ENCODE measurements at places on chromosomes 12 and 14.

GRCh38 chr12:6867413-6868210, at the start of gene TPI1:
Gene TPI1, plus strand, starts transcription at chr12:6867531. Its CDS starts 36 bp downstream, at chr12:6867567.
- peak; percentile 44 for DNase-seq

DNA sequence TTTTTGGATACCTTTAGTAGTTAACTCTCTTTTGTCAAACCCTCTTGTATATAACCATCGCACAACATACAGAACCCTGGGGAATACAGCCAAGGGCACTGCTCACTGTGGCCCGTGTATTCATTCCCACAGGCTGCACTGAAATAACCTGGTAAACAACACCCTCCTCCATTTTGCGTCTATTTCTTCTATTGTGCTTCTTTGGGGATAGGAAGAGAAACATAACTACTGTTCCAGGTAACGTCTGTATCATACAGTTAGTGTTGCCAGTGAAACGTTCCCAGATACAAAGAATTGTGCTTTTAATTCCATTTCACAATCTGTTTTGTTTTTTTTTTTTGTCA, 9.6 kb downstream of the C12orf76 start:
- DNase-seq, result no peak

GRCh38 chr12:62128175-62128975, 131.8 kb upstream of the USP15 start:
- no peak for DNase-seq

DNA sequence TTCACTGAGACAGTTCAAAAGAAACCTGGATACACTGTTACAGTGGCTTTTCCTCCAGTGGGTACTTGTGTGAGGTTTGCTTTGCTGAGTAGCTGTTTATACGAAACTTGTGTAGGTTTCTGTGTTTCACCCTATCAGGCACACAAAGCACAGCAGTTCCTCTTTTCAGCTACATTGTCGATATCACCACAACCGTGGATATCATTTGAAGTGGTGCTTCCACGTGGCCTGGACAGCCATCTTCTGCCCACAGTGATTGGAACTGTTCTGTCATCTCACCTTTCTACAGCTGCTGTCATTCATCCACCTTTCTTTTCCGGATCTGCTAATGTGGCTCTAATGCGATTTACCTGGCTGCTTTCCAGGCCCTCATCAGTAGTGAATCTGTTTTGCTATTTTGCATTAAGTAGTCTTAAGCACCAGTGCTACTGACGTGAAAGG, 368.8 kb downstream of the SYT1 start:
- DNase-seq, result no peak

- no peak for DNase-seq
These were observed 83.2 kb downstream of the PITPNM2 start for GRCh38 chr12:123067654-123068053.

GRCh38 chr14:21352587-21352986, 31.2 kb downstream of the SUPT16H start:
- DNase-seq, result no peak

DNA sequence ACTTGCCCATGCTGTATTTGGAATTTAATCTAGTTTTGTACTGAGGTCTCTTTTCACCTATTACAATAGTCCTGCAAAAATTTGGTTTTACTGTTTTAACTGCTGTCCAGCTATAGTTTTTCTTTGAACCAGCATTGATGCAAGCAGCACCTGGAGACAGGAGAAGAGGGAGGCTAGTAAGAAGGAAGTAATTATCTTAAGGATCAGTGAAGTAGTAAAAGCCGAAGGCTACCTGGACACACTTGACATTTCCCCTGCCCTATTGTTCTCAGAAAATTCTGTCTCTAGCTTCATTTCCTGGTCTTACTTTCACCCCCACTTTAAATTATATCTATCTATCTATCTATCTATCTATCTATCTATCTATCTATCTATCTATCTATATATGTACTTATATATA, 43.5 kb upstream of the LRIG3 start:
- no peak for DNase-seq

GRCh38 chr12:79531518-79531917, 159.2 kb downstream of the PAWR start:
- no peak for DNase-seq

GRCh38 chr12:662566-663292, 516 bp downstream of the NINJ2 start:
- no peak for DNase-seq

DNA sequence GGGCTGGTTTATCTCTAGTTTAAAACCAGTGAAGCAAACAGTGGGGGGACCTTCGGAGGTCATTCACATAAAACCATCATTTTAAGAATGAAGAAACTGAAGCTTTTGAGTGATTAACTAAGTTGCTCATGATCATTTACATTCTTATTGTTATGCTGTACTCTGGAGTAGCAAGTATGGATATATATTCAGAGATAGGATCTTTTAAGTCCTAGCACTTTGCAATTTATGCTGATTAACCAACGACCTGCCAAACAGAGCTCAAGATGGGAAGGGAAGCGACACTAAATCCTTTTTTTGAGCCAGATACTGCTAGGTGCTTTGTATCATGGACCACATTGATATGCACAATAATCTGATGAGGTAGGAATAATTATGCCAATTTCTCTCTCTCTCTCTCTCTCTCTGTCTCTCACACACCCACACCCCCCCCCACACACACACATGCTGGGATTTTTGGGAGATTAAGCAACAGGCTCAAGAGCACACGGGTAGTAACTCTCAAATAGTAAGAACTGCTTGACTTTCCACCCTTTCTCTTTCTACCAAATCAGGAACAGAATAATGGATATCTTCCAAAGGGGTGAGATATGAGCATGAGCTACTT, 303.4 kb downstream of the APAF1 start:
- no peak for DNase-seq

DNA sequence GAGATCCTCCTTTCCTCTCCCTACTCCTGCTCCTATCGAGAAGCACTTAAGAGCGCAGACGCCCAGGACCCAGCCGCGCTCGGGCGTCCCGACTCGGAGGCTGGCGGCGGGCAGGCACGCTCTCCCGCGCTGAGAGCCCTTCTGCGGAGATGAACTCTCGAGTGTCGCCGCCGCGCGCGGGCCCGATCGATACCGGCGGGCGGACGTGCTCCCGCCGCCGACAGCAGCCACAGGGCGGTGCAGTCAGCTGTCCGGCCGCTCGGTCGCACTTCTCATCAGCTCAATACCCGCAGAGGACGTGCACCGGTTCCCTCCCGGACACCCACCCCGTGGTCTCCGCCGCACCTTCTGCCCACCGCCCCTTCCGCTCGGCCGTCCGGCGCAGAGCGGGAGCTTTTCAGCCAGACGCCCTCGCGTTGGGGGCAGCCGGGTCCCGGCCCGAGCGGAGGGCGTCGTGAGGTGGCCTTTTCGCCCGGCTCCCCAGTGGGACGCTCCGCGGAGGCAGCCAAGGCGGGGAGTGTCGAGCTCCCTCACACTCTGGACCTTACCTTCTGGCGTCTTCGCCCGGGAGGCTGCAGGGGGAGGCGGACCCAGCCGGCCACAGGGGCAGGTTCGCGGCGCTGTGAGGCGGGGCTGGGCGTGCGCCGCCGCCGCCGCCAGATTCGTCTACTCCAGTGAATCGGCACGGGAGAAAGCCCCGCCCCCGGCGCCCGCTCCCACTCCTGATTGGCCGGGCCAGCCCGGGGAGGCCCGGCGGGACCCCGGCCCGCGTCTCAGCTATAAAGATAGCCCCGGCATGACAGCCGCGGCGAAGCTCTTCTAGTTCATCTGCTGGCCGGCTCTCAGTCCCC, at the start of gene INSM2:
TSS of gene INSM2 (plus strand) at position 808 of the 851 bp plus-strand sequence. CDS start 89 bp downstream, outside the sequence.
- DNase-seq, result peak; percentile 86

- DNase-seq, result no peak
These were observed 20.7 kb downstream of the ZDHHC17 start for GRCh38 chr12:76784600-76785051.

DNA sequence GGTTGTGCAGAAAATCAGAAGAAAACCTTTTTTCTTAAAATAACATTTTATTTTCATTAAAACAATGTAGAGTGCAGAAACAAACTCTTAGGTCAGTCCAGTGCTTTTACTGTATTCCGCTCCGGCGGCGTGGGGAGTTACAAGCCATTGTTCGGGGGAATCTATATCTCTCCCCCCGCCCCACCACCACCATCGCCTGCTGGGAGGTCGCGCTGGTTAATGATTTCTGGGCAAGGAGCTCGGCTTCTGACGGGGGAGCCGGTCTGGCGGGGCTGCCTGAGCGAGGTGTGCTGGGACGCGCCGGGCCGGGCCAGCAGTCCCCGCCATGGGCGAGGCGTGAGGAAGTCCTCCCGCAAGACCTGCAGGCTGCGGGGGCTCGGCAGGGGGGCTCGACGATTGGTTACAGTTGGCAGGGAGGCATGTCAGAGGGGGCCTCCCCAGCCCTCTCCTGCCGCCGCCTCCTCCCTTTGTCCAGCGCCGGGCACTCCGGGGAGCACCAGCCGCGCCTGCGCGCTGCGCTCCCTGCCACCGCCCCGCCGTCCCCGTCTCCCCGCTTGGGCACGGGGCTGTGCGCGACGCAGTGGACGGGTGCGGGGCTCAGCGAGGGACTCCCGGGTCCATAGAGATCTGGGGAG, 1.0 kb upstream of the DUSP6 start:
- peak; percentile 80 for DNase-seq

- DNase-seq, result no peak
These were observed 6.3 kb upstream of the CDKL1 start for GRCh38 chr14:50402965-50403364.

GRCh38 chr12:44372259-44372658, 503.9 kb downstream of the NELL2 start:
- DNase-seq, result no peak

DNA sequence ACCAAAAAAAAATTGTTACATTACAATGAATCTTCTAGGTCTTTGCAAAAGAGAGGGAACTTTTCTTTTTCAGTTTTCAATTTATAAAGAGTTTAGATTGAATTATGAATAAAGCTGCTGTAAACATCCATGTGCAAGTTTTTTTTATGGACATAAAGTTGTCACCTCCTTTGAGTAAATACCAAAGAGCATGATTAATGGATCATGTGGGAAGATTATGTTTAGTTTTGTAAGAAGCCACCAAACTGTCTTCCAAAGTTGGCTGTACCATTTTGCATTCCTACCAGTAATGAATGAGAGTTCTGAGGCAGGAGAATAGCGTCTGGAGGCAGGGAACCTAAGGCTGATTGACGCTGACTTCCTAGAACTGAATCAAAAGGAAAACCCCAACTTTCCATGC, 30.2 kb downstream of the LEMD3 start:
- DNase-seq, result no peak

- DNase-seq, result no peak
These were observed 397.7 kb upstream of the RGS6 start for GRCh38 chr14:71534506-71534905.

DNA sequence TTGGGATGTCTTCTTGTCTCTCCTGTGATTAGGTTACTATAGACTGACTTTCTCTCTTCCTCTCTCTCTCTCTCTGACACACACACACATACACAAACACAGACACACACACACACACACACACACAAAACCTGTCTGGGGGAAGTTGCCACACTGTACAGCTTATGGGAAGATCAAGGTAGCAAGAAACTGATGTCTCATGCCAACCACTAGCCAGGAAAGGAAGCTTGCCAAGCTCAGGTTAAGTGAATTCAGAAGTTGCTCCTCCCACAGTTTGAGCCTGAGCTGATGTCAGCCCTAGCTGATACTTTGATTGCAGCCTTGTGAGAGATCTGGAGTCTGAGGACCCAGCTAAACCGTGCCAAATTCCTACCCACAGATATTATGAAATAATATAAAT, 67.1 kb downstream of the PPFIA2 start:
- no peak for DNase-seq

DNA sequence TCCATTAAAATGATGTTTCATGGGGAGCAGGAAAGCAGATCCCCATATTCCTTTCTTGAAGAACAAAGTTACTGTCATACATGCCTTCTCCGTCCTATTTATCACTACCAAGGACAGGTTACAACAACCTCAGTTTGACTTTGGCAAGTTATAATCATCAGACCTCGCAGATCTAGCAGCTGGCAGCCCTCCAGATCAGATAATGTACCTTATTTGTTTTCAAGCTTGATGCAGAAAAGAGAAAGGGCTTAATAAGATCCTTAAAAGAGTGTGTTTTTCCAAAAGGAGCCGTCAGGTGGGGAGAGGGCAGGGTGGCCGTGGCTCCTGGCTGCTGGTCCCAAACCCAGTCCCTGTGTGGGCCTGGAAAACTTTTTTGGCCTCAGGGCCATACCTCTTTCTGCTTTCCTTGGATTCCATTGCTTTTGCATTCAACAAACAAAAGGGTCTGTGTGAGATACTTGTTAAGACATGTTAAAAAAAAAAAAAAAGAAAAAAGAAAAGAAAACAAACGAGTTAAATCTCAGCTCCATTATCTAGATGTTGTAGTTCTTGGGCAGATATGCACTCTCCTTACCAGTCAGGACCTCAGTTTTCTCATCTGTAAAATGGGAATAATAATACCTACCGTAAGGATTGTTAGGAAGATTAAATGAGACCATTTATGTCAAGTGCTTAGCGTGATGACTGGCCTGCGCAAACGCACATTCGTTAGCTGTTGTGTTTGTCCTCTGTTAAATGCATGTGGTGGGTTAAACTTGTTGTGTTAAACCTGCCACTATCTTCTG, 64.6 kb downstream of the B4GALNT3 start:
- DNase-seq, result no peak

GRCh38 chr14:101152855-101153254, 249.3 kb upstream of the RTL1 start:
- no peak for DNase-seq

GRCh38 chr12:51871126-51871525, 16.8 kb upstream of the ANKRD33 start:
- DNase-seq, result no peak

- no peak for DNase-seq
These were observed 5.2 kb upstream of the RILPL2 start for GRCh38 chr12:123441523-123442164.

DNA sequence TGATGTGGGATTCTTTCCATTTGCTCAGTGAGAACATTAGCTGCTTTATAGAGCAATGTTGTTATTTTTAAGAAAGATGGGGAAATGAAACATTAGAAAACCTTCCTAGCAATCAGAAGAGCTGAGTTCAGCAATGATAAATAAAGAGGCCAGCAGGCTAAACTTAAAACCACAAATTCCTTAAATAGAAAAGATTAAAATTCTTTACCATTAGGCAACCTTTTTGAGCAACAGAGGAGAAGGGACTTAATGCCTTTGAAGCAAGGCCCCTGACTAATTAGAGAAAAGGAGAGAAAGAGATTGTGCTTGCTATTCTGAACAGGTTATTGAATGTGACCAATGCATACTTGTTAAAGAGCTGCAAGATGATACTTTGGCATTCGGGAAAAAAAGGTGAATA, 160.8 kb upstream of the LMO3 start:
- DNase-seq, result no peak

DNA sequence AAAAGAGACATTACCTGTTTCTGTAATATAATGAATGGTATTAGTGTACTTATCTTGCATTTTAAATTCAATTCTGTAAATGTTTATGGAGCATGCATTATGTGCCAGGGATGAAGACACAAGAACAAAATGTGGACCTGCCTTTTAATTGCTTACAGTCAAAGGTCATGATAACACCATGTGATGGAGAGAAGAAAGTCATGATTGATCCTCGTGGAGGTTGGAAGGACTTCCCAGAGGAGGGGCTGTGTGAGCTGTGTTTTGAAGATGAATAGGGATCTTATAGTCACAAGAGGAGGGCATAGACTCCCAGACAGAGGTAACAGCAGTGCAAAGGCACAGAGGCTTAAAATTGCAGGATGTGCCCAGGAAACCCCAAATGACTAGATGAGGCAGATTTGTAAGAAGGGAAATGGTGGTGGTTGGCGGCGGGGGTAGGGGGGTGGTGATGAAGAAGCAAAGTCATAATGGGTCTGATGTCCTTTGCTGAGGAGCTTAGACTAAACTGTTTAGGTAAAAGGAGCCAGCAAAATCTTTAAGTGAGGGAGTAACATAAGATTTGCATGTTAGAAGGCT, 151.5 kb downstream of the PRKCH start:
- no peak for DNase-seq

- DNase-seq, result no peak
These were observed 88.4 kb upstream of the PARP11 start for GRCh38 chr12:3961591-3961990.

- no peak for DNase-seq
These were observed 5.5 kb upstream of the RNASE10 start for GRCh38 chr14:20499881-20500280.

Measured in neural crest cell (in vitro differentiated cells).